ENCODE measurements at places on chromosomes 3 and 15.

DNA sequence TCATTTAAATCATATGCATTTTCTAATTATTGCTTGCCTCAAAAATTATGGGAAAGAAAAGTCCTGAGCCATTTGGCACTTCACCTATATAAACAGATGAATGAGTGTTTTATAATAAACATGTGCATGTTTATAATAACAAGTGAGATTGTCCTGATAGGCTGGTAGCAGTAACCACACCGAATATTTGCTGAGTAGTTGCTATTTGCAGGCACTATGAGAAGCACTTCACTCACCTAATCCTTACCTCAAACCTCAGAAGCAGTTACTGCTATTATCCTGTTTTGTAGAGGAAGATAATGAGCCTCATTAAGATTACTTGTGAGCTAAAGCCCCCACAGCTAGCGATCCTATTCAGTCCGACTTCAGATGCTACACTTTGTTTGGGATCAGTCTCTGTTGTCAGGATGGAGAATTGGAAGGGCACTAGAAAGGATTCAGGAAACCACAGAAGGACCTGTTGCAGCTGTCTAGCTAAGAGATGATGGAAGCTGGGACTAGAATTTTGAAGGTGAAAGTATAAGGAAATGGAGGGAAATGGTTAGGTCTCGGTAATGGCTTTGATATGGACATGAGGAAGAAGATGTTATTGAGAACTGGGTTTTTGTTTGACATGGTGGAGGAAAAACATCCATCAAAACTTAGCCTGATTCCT, 28.4 kb upstream of the MAGI1 start:
- no peak for DNase-seq

- no peak for DNase-seq
Measured at GRCh38 chr3:45635475-45636256, 41.1 kb downstream of the LIMD1 start.

DNA sequence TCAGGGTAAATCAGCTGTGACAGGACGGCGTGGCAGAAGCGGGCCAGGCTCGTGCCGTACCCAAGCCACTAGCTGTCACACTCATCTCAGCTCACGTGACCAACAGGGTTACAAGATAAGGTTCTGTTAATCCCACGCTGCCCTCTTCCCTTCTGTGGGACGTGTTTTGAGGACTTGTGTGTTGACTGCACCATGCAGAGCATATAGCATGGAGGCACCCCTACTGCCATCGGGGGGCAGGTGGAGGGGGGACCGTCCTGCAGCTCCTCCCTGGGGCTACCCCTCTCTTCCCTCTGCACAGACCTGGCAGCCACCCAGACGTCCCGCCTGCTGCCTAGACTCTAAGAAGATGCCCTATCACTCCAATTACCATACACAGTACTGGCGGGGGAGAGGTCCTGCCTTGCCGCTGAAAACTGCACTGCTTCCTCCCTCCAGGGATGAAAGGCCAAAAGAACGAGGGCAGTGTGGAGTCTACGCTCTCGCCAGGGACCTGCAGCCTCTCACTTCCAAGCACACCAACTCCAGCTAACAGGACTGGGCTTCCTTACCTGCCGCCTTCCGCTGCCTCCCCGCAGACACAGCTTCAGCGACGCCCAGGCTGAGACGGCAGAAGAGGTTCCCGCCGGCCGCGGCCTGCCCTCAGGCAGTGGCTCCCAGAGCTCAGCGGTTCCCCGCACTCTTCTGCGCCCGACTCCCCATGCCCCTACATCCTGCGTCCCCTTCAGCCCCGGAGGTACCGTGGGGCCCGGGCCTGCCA, at the start of gene TNK2:
TSS of gene TNK2 (minus strand) at position 618 of the 760 bp plus-strand sequence. CDS start 19,963 bp downstream, outside the sequence.
- DNase-seq, result no peak

DNA sequence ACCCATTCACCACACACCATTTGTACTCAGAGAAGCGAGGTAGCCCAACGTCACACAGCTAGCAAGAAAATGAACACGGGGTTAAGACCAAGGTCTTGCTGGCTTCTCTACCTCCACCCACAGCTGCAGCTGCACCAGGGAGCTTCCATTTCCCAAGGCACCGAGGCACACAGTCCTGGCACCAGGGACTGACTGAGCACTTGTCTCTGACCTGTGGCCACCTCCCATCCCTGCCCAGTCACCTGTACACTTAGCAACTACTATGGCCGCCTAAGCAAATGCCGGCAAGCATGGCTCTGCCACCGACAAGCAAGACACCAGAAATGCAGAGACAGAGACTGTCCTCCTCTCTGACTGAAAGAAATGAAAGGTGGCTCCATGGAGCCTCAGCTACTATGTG, 15.3 kb downstream of the ZXDC start:
- DNase-seq, result no peak

GRCh38 chr3:190017521-190018288, 103.0 kb downstream of the P3H2 start:
- no peak for DNase-seq

DNA sequence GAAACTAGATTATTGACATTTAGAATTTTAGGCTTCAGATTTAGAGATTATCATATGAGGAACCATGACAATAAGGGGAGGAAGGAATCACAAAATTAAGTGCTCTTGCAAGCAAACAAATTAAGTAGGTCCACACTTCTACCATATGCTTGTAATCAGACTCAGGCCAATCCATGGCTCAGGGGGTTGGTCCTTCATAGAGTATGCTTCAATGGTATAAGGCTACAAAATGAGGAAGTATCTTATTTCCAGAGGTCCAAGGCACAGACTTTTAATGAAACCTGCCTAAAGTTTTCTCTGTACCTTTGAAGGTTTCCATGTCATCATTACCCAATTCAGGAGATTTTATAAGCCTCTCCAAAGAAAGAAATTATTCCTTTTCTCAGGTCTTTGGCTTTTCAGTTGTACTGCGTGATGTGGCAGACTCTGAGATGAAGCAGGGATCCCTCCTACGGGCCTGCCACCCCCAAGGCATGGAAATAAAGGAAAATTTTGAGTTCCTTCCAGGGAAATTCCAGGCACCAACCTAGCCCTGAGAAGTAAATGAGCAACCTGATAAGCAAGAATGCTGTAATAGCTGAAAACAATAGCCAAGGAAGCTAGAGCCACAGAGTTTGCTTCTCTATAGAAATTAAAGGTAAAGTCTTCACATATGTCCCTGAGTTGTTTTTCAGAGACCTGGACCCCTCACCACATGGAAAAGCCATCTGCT, 36.3 kb downstream of the SERPINI2 start:
- no peak for DNase-seq

GRCh38 chr3:128237348-128238183, 84.3 kb downstream of the EEFSEC start:
- no peak for DNase-seq

GRCh38 chr3:50203113-50203808, 1.8 kb upstream of the SLC38A3 start:
- no peak for DNase-seq

DNA sequence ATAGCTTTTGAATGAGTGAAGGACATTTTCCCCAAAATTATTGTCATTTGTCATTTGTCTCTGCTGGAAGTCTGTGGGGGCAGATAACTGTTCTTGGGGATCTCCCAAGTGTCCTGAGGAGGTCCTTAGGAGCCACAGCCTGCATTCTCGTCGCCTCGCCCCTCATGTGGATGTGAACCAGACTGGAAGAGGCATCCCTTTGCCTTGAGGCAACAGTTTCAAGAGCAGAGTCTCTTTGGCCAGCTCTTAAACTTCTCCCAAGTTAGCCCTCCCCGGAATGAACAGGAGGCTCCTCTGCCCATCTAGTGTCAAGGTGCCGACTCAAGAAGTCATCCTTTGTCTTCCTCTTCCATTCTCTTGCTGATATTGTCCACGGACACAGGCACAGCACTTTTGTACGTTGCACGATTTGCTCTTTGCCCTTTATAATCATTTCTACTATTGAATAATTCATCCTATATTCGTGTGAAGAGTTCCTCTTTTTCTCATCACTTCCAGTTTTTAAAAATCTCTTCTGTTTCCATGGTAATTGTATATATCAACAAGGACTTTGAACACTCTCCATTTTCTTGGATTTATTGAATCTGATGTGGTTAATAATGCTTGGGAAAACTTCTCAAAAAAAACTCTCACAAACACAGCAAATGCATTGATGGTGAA, 40.8 kb upstream of the CD47 start:
- DNase-seq, result no peak

DNA sequence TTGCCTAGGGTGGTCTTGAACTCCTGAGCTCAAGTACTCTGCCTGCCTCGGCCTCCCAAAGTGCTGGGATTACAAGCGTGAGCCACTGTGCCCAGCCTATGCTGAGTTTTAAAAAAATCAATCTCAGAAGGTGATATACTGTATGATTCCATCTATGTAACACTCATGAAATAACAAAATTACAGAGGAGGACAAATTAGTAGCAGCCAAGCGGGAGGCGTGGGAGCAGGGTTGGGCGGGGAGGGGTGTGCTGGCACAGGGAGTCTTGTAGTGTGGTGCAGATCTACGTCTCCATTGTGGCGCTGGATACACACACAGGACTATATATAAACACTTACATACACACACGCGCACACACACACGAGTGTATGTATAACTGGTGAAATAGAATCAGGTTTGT, 80.6 kb upstream of the LINGO1 start:
- no peak for DNase-seq

DNA sequence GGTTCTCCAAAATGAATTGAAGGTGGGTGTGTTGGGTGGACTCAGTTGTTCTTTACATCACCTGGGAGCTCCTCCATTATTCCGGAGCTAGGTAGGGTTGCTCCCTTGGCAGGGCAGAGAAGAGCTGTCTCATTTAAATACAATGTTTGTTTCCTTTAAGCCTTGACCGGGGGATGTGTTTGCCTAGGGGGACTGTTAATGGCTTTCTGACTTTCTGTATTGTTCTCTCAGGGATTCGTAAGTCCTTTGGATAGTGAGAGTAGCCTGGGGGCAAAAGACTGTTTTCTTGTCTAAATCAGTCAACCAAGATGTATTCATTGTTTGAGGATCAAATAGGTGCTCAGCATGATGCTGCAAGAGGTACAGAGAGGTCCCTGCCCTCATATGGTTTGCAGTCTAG, 71.1 kb downstream of the CDAN1 start:
- no peak for DNase-seq

GRCh38 chr3:25429361-25430286, 1.6 kb downstream of the RARB start:
- no peak for DNase-seq

DNA sequence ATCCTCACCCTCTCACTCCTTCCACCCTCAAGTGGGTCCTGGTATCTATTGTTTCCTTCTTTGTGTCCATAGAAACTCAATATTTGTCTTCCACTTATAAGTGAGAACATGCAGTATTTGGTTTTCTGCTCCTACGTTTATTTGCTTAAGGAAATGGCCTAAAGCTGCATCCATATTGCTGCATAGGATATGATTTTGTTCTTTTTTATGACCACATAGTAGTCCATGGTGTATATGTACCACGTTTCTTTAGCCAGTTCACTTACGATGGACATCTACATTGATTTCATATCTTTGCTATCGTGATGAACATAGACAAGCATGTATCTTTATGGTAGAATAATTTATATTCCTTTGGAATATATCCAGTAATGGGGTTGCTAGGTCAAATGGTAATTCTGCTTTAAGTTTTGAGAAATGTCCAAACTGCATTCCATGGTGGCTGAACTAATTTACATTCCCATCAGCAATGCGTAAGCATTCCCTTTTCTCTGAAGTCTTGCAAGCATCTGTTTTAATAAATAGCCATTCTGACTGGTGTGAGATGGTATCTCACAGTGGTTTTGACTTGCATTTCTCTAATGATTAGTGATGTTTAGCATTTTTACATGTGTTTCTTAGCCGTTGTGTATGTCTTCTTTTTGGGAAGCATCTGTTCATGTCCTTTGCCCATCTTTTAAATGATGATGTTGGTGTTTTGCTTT, 650.2 kb downstream of the ZNF385D start:
- no peak for DNase-seq

GRCh38 chr3:167750272-167750971, 14.9 kb downstream of the SERPINI1 start:
- no peak for DNase-seq

DNA sequence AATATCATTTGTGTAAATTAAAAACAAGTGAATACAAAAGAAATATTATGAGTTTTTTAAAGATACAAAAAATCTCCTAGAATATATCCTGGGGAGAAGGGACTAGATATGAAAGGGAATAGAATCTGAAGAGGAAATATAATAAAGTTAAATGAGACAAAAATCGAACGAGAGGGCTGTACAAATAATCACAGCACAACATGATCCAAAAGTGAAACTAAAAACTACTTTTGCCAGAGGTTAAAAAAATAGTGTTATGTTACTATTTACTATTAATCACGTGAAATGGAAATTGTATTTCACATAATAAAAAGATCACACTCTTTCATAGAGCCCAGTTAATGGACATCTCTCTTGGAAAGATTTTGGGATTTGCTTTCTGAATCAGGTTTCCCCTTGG, 28.6 kb downstream of the CGGBP1 start:
- DNase-seq, result no peak

GRCh38 chr3:52805270-52806039, 10.9 kb downstream of the ITIH3 start:
- DNase-seq, result no peak

GRCh38 chr15:29573197-29573838, 248.9 kb downstream of the TJP1 start:
- no peak for DNase-seq

- DNase-seq, result no peak
Measured at GRCh38 chr3:8848696-8849131, 79.3 kb upstream of the OXTR start.

DNA sequence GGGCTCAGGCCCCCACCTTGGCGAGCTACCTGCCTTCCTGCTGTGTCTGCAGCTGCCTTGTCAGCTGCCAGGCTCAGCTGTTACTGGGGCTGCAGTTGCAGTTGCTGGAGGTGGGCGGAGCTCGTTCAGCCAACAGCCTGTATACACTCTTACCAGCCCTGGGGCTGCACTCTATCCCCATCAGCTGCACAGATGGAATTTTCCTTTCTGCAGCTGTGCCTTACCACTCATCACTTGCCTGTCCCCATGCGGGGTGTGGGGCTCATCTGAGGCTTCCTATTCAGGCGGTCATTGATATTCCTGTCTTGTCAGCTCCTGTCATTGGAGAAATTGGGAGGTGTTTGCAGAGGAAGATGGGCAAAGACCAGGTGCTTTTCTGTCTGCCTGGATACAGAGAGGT, 9.1 kb upstream of the SYN2 start:
- DNase-seq, result no peak

DNA sequence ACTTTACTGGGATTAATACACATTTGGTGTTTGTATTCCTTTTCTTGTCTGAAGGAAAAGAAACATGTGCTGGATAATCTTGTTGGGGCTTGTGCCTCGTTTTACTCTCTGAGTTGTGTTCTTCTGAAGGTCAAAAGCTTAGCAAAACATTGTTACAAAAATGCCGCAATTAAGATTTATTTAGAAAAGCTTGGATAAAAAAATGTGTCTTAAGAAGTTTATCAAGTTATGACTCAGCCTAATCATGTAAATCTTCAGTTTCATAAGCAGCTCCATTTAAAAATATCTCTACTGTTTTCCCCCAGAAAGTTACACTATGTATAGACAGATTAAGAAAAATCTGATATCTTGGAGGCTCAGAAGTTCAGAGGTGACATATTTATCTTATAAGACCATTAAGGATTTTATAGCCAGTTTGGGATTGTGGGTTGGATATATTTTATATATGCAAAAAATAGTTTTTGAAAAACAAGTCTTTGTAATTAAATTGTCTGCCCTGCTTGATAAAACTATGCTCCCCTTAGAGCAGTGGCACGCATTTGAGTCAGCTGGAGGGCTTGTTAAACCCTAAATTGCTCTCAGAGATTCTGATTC, 56.5 kb downstream of the CLDN11 start:
- no peak for DNase-seq

- DNase-seq, result no peak
Measured at GRCh38 chr3:60188803-60189202, 1062.4 kb downstream of the FHIT start.

- no peak for DNase-seq
Measured at GRCh38 chr15:31300208-31300661, 26.4 kb upstream of the KLF13 start.
